LoVo (cell line): ENCODE measurements at places on chromosomes 2 and 18.

- DNase-seq: no peak
These were observed 24.4 kb downstream of the EMILIN2 start for GRCh38 chr18:2871111-2871720.

GRCh38 chr18:9434122-9434701 is 41.1 kb upstream of the RALBP1 start:
- no peak for DNase-seq

GRCh38 chr2:30385327-30385726 is 61.7 kb upstream of the LCLAT1 start:
- peak; percentile 36 for DNase-seq

DNA sequence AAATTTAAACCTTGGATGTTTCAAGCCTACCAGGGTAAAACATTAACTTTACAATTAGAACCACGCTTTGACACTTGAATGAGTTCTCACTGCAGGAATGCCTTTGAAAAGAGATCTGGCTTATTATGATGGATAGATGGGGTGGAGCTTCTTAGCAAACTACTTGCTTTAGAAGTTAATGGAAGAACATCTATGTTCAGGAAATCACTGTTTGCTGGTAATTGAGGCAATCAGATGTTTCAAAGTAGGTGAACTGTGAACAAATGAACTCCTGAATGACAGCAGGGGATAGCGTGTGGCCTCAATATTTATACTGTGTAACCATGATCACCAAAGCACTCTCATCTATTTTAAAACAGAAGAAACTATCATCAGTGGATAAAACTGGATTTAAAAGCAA is 383.6 kb downstream of the PIK3C3 start:
- DNase-seq: no peak

DNA sequence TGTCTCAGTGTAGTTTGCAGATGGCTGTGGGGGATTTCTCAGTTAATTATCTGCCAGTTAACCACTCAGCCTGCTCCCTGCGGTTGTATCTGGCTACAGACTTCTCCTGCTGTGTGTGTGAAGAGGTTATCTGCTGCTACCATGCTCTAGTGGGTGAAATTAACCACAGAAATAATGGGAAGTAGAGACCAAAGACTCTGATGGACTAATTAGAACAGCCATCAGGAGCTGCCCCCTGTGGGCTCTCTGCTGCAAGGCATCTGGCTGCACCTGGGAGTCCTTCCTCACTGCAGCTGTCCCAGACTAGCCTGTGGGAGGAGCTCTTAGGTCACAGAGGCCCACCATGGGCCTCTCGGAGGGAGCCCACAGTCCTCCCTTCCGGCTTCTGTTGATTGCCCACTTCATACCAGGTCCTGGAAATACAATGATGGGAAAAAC is 66.6 kb downstream of the CTIF start:
- no peak for DNase-seq

DNA sequence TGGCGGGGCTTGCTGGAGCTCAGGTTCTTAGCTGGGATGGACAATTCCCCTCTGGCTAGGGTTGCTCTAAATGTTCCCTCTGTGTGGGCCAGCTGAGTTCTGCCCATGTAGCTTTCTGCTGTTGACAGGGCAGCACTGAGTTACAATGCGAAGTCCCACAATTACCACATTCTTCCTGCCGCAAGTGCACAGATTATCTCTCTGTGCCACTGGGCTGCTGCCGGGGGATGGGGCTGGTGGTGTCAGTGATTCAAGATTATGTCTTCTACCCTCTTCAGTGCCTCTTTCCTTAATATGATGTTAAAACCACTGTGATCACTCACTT is 708.1 kb downstream of the SLC4A3 start:
- DNase-seq: no peak

- DNase-seq: no peak
These were observed 317.2 kb upstream of the CDH2 start for GRCh38 chr18:28494151-28494550.

DNA sequence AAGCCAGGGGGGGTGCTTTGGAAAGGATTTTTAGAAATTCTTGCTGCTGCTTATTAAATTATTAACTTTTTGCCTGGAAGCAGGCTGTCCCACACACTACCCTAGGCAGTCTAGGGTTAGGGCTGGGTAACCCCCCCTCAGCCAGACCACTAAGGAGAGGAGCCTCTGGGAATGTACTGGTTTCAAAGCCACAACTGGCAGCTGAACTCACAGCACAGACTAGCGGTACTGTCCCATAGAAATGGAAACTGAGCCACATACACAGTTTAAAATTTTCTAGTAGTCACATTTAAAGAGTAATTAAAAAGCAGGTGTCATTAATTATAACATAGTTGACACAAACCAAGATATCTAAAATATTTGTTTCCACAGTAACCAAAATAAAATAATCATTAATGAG is 50.1 kb downstream of the SPRED2 start:
- no peak for DNase-seq
